ENCODE measurements at places on chromosomes 2 and 18. TPM values are rescaled to one million over a fixed set of nuclear protein-coding genes. Genes with fewer than 3 reads are reported as not detected.

Gene TRPM8
- total RNA-seq, result not detected

Gene FHL2
- 4.2 TPM for total RNA-seq

Gene SERPINB4
- not detected for total RNA-seq

Gene C18orf54
- 1.9 TPM for total RNA-seq

Gene SFT2D3
- total RNA-seq, result 6.4 TPM

Gene ROCK1
- 56.0 TPM for total RNA-seq

Gene BMP10
- total RNA-seq, result not detected

DNA sequence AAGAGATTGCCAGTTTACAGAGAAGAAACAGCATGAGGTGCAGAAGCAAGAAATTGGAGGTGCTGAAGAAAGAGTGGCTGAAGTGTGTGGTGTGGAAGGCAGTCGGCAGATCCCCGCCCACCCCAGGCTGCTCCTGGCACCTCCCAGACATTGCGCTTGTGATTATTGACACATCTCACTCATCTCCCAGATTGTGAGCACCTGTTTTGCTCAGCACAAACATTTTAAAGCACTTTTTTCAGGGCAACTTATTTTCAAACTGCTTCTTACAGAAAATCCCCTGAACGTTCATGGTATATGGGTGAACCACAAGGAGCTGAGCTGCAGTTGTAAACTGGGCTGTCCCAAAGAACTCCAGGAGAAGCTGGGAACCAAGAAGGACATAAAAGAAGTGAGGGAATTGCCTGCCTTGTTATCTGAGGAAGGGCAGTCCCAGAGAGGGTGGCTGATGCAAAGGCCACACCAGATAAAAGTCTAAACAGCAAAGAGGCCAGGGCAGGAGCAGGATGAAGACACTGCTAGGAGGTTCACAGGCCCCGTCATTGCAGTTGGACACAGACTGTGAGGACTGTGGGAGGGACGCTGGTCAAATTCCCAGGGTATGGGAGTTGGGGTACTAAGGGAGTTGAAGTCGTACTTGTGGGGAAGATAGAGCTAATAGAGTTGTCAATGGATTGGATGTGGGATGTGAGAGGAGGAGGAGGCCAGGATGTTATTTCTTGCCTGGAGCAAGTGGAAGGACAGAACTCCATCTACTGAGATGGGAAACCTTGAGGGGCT, 65.1 kb downstream of the INPP4A start:
- no peak overlapping the region for H3K4me3 ChIP-seq
- DNase-seq, result no peak
- peaks cover 47% of the 10 kb centered on the region for H3K4me1 ChIP-seq
- no peak overlapping the region for H3K27ac ChIP-seq

GRCh38 chr18:7269942-7270341, 39.1 kb downstream of the LRRC30 start:
- H3K27ac ChIP-seq, result no peak overlapping the region
- H3K4me1 ChIP-seq, result peaks cover 16% of the 10 kb centered on the region
- H3K4me3 ChIP-seq, result no peak overlapping the region
- DNase-seq, result no peak
- no peaks in the 10 kb centered on the region for H3K27me3 ChIP-seq
- H3K36me3 ChIP-seq, result no peaks in the 10 kb centered on the region

DNA sequence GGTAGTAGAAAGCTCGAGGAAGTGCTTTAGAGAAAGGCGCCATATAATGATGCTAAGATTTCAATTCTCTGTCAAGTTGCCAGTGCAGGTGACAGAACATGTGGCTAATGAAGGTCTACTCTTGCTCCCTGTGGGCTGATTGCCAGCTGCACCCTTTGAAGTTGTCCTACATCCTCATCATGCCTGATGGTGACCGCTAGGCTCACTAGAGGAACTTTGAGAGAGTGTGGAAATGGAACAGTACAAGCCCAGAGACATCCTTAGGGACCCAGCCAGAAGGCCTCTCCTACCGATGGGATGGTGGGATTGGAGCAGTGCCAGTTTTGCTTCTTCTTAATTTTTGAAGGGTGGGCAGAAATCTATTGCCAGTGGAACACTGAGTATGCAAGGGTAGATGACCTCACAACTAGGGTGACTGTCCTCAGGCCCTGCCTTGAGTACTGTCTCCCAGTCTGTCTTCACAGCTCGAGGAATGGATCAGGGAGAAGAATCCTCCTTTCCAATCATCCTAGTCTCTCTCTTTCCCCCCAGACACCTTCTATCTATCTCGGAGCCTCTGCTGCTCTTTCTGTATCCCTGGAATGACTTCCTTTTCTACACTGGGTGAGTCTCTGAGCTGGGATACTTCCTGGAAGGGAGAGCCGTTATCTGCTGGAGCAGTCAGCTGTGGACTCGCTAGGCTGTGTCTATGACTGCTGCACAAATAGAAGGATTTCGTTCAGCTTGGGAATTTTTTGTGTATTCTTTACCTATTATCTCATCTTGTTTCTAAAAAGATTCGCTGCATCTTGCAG, 33.5 kb downstream of the LGALSL start:
- no peak overlapping the region for H3K27ac ChIP-seq
- no peaks in the 10 kb centered on the region for H3K27me3 ChIP-seq
- H3K4me1 ChIP-seq, result no peaks in the 10 kb centered on the region
- DNase-seq, result no peak

DNA sequence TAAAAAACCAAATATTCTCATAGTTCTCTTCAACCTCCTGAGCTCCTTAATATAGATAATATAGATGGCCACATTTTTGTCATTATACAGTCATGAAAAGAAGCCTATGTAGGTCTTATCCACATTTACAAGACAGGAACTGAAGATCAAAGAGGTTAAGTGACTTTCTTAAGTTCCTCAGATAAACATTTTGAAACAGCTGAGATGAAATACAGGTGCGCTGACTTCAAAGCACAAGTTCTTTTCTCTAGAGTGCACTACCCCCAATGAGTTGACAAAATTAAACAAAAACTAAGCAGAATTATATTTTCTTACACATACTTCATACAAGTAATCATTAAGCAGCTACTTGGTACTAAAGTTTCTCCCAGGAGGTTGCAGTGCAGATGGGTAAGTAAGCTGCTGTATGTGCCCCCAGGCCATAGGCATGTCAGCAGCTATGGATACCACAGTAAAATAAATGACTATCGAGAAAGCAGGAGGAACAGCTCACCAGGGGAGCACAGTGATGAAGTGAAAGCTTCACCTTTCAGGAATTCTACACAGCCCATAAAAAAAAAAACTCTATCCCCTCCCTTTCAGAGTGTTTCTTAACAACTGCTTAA, 199.8 kb downstream of the DPP10 start:
- no peaks in the 10 kb centered on the region for H3K4me1 ChIP-seq
- H3K36me3 ChIP-seq, result no peaks in the 10 kb centered on the region
- H3K27ac ChIP-seq, result no peak overlapping the region
- H3K4me3 ChIP-seq, result no peak overlapping the region
- H3K27me3 ChIP-seq, result no peaks in the 10 kb centered on the region

DNA sequence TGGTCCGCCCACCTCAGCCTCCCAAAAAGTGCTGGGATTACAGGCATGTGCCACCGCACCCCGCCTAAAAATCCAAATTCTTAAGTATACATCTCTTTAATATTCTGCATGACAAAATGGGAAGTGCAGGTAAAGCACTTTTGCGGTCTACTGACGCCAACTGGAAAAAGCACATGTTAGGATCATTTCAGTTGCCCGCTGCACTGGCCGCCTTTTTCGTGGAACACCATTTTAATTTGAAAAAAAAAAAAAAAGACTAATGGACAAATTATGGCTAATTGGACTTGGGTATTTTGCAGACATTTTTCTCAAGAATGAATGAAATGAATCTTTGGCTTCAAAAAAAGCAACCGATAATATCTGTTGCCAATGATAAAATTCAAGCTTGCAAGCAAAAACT, 129.3 kb upstream of the GPC1 start:
- no peak overlapping the region for H3K4me3 ChIP-seq
- no peaks in the 10 kb centered on the region for H3K4me1 ChIP-seq
- H3K27me3 ChIP-seq, result no peaks in the 10 kb centered on the region
- no peak for DNase-seq

GRCh38 chr2:234286956-234287355, 209.9 kb downstream of the ARL4C start:
- no peak overlapping the region for H3K4me3 ChIP-seq
- peaks cover 7% of the 10 kb centered on the region for H3K4me1 ChIP-seq
- H3K27me3 ChIP-seq, result no peaks in the 10 kb centered on the region
- no peaks in the 10 kb centered on the region for H3K36me3 ChIP-seq
- no peak overlapping the region for H3K27ac ChIP-seq

DNA sequence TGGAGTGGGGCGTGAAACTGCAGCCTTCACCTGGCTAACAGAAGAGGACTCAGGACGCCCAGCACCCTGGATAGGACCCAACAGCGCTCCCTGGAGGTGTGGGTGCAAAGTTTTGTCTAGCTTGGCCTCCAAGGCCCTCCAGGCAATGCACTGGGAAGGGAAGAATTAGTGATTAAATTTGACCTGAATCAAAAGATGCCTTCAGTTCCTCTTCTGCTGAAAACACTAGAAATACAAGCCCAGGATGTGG, 779 bp upstream of the TRIB2 start:
- H3K4me3 ChIP-seq, result peak overlapping the region; percentile 7
- DNase-seq, result no peak
- H3K27me3 ChIP-seq, result no peaks in the 10 kb centered on the region
- H3K36me3 ChIP-seq, result no peaks in the 10 kb centered on the region
- peaks cover 35% of the 10 kb centered on the region for H3K4me1 ChIP-seq
- peak overlapping the region; percentile 90 for H3K27ac ChIP-seq

- peaks cover 45% of the 10 kb centered on the region for H3K4me1 ChIP-seq
- no peaks in the 10 kb centered on the region for H3K27me3 ChIP-seq
- no peak overlapping the region for H3K4me3 ChIP-seq
- H3K27ac ChIP-seq, result no peak overlapping the region
Observed at GRCh38 chr18:7598167-7599047, 31.3 kb downstream of the PTPRM start.

GRCh38 chr18:58758606-58759005, 87.3 kb downstream of the MALT1 start:
- no peak overlapping the region for H3K4me3 ChIP-seq
- DNase-seq, result no peak
- no peak overlapping the region for H3K27ac ChIP-seq
- H3K36me3 ChIP-seq, result no peaks in the 10 kb centered on the region

- H3K27ac ChIP-seq, result no peak overlapping the region
- no peak overlapping the region for H3K4me3 ChIP-seq
- no peak for DNase-seq
- no peaks in the 10 kb centered on the region for H3K36me3 ChIP-seq
- H3K27me3 ChIP-seq, result no peaks in the 10 kb centered on the region
Observed at GRCh38 chr18:34734056-34734455, 24.0 kb downstream of the DTNA start.

GRCh38 chr18:9147440-9148202, 11.0 kb downstream of the ANKRD12 start:
- H3K27ac ChIP-seq, result peak overlapping the region; percentile 28
- H3K36me3 ChIP-seq, result no peaks in the 10 kb centered on the region
- no peaks in the 10 kb centered on the region for H3K27me3 ChIP-seq
- no peak overlapping the region for H3K4me3 ChIP-seq

DNA sequence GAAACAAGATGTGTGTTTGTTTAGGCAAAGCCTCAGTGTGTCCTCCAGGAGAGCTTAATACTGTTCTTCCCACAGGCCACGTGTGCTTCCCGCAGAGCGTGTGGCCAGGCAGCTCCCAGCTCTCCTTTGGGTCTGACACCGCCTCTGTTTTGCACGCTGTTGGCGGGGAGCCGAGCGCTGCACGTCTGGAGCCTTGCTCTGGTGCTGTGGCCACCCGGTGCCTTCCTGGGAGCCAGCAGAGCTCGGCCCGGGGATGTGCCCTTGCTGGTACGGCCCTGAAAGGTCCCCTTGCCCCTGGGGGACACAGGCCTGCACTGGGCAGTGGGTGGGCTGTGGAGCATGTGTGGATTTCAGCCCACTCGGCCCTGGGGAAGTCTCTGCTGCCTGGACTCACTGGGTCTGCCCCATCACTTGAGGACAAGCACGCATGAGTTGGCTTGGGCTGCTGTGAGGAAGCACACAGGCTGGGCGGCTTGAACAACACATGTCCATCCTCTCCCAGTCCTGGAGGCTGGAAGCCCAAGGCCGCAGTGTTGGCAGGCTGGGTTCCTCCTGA, 160.7 kb upstream of the HDAC4 start:
- H3K4me3 ChIP-seq, result no peak overlapping the region
- no peak overlapping the region for H3K27ac ChIP-seq
- no peaks in the 10 kb centered on the region for H3K36me3 ChIP-seq
- H3K27me3 ChIP-seq, result no peaks in the 10 kb centered on the region

GRCh38 chr2:197932374-197932773, 128.0 kb downstream of the PLCL1 start:
- H3K36me3 ChIP-seq, result no peaks in the 10 kb centered on the region
- peaks cover 6% of the 10 kb centered on the region for H3K4me1 ChIP-seq
- no peak for DNase-seq
- no peaks in the 10 kb centered on the region for H3K27me3 ChIP-seq

DNA sequence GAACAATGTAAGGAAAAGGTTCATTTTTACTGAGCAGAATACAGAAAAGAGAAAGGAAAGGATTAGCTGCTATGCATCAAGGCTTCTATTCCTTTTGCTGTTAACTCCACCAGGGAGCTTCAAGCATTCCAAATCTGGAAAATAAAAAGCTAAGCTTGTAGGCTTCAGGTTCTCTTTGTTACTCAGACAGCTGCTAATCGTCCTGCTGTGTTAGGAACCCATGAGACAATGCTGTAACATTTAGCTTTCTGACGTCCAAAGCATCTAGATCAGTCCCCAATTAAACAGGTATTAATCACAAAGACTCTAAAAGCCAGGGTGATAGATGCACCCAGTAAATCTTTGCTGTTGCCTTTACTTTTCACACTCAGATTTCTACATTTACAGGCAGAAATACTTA, 103.8 kb downstream of the EPHA4 start:
- no peak overlapping the region for H3K27ac ChIP-seq
- no peak overlapping the region for H3K4me3 ChIP-seq
- no peak for DNase-seq
- no peaks in the 10 kb centered on the region for H3K27me3 ChIP-seq

DNA sequence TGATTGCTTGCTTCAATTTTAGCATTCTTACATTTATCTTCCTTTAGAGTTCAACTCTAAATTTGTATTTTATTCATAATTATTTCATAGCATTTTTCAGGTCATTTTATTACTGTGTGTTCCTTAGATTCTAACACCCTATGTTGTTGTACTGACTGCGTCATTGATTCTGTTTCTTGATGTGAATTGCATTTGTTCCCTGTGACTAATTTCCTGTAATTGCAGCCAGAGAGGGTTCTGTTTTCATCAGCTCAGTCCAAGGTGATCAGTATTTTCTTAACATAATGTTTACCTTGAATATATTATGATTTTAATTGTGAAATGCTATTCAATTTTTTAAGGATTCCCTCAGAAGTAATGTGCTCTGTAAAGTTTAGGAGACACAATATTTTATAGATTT, 970.2 kb upstream of the PIK3C3 start:
- H3K4me1 ChIP-seq, result no peaks in the 10 kb centered on the region
- H3K36me3 ChIP-seq, result no peaks in the 10 kb centered on the region
- no peak for DNase-seq

DNA sequence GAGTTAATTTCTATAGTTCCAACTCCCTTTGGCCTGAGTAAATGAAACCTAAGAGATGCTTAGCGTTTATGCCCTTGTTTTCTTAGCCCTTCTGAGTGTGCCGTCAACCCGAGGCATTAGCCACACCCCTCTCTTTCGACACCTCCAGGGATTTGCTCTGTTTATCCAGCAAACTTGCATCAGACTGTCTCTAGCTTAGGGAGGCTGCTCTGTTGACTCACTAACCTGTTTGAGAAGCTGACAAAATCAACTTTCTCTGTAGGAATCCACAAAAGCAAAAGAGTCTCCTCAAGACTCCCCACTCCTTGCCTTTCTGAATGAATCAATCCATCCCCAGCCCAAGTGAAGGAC, 317.6 kb downstream of the TNS1 start:
- no peaks in the 10 kb centered on the region for H3K27me3 ChIP-seq
- no peak overlapping the region for H3K4me3 ChIP-seq
- H3K36me3 ChIP-seq, result no peaks in the 10 kb centered on the region
- H3K27ac ChIP-seq, result no peak overlapping the region
- peaks cover 6% of the 10 kb centered on the region for H3K4me1 ChIP-seq

Measured in upper lobe of left lung (tissue), 6 donors.